ENCODE measurements at places on chromosomes 11 and 22. TPM values are rescaled to one million over a fixed set of nuclear protein-coding genes. Genes with fewer than 3 reads are reported as not detected.

ZBTB44 gene
- total RNA-seq, result 23.6 TPM

KRTAP5-10 gene
- not detected for total RNA-seq

ANO3 gene
- total RNA-seq, result 0.32 TPM

EP300 gene
- total RNA-seq, result 23.4 TPM

MPZL3 gene
- total RNA-seq, result 2.4 TPM

KRTAP5-8 gene
- not detected for total RNA-seq

SLC7A4 gene
- total RNA-seq, result not detected

TNNI2 gene
- not detected for total RNA-seq

PATE4 gene
- not detected for total RNA-seq

THY1 gene
- 1,197 TPM for total RNA-seq

CCDC157 gene
- 9.2 TPM for total RNA-seq

CTSF gene
- 67.7 TPM for total RNA-seq

OR51B4 gene
- not detected for total RNA-seq

SLC17A6 gene
- total RNA-seq, result not detected

CDHR5 gene
- not detected for total RNA-seq

VSIG10L2 gene
- not detected for total RNA-seq

NCF4 gene
- not detected for total RNA-seq

MFRP gene
- total RNA-seq, result not detected

VSTM5 gene
- total RNA-seq, result not detected

FLRT1 gene
- not detected for total RNA-seq

IFITM10 gene
- 67.4 TPM for total RNA-seq

CD151 gene
- 1,651 TPM for total RNA-seq

RCOR2 gene
- total RNA-seq, result 1.8 TPM

FREY1 gene
- total RNA-seq, result not detected
